Prostate gland (tissue), 2 donors: ENCODE measurements at places on chromosomes 1 and 21. TPM values are rescaled to one million over a fixed set of nuclear protein-coding genes. Genes with fewer than 3 reads are reported as not detected.

DNA sequence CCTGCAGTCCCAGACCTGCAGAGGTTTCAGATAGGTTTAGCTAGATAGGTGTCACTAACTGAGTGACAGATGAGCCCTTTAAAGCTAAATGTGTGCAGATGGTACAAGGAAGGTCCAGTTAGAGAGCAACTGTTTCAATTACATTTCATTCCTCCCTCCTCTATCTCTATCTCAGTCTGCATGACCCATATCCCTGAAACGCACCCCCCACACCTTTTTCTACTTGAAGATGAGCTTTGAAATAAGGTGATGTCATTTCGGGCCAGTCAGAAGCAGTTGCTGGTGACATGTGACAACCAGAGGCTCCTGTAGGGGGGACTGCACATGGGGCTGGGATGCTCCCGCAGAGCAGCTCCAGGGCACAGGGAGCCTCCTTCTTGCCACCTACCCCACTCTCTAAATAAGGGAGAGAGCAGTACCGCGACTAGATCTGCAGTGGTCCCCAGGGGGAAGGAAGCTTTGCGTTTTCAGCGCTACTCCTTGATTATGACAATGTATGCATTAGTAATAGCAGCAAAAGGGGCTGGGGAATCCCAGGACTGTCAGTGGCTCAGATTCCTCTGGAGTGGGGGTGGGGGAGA, 4.3 kb downstream of the ATP8B2 start:
- H3K27ac ChIP-seq, result peak overlapping the region; percentile 96
- no peak for DNase-seq
- peaks cover 3% of the 10 kb centered on the region for H3K36me3 ChIP-seq
- H3K4me3 ChIP-seq, result peak overlapping the region; percentile 46
- no peaks in the 10 kb centered on the region for H3K27me3 ChIP-seq

The GRIK3 gene
- total RNA-seq, result 0.36 TPM

GRCh38 chr1:116571215-116571919, 541 bp upstream of the CD58 start:
- H3K36me3 ChIP-seq, result no peaks in the 10 kb centered on the region
- H3K27ac ChIP-seq, result peak overlapping the region; percentile 94

The AMY2B gene
- total RNA-seq, result 18.1 TPM

The EFHD2 gene
- 69.9 TPM for total RNA-seq

- no peaks in the 10 kb centered on the region for H3K36me3 ChIP-seq
- H3K27me3 ChIP-seq, result no peaks in the 10 kb centered on the region
- H3K4me3 ChIP-seq, result no peak overlapping the region
- H3K27ac ChIP-seq, result no peak overlapping the region
- DNase-seq, result no peak
- no peaks in the 10 kb centered on the region for H3K4me1 ChIP-seq
Measured at GRCh38 chr1:62265956-62266935, 53.0 kb downstream of the KANK4 start.

DNA sequence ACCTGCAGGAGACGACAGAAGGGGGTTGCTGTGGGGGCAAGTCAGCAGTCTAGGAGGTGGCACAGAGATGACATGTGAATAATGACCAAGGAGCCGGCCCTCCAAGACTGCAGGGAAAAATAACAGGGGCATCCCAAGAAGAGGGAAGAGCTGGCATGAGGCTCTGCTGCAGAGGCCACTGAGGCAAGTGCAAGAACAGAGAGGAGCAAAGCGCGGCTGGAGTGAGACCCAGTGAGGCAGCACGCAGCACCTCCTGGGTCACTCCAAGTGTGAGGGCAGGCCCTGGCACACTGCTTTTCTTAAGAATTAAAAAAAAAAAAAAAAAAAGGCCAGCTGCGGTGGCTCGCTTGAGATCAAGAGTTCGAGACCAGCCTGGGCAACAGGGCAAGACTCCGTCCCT, 80.1 kb downstream of the SLC66A1 start:
- DNase-seq, result no peak
- no peaks in the 10 kb centered on the region for H3K27me3 ChIP-seq
- peaks cover 17% of the 10 kb centered on the region for H3K4me1 ChIP-seq

DNA sequence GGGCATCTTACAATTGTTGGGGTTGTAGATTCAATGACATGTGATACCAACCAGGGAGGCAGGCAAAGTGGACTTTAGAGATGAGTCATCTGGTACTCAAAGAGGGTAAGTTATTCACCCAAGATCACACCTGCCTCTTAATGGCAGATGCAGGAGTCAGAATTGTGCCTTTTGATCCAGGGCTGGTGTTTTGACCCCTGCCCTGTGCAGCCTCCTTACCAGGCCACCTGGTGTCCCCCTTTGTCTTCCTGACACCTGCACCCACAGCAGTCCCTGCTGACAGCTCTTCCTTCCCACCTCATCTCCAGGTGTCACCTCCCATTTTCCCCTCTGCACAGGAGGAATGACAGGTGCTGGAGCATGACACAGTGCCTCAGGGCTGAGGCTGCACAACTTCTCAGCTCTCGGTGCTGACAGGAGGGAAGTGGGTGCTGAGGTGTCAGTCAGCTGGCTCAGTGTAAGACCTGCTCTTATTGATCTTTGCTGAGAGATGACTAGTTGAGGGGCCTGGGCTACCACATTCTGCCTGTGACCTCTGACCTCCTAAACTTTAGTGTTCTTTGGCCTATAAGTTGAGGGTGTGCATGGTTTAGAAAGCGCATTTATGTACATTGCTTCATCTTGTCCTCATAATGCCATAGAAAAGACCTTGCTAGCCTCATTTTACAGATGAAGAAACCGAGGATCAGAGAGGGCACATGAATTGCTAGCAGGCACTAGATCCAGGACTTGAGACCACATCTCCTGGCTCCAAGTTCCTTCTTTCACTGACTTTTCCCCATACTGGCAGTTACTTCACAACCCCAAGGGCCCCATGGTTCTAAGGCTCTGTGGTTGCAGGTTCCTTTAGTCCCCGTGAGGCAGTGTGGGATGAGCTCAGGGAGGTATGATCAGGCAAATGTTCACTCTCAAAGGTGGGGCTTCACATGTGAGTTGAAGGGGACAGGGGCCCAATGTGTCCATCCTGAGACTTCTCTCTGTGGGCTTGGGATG, 31.3 kb downstream of the CACNA1E start:
- H3K27me3 ChIP-seq, result no peaks in the 10 kb centered on the region
- no peak for DNase-seq
- no peak overlapping the region for H3K4me3 ChIP-seq
- no peaks in the 10 kb centered on the region for H3K36me3 ChIP-seq
- no peaks in the 10 kb centered on the region for H3K4me1 ChIP-seq

The CRYBG2 gene
- 3.9 TPM for total RNA-seq

- no peak for DNase-seq
- H3K27ac ChIP-seq, result no peak overlapping the region
- no peaks in the 10 kb centered on the region for H3K27me3 ChIP-seq
- no peak overlapping the region for H3K4me3 ChIP-seq
Measured at GRCh38 chr1:85976516-85977205, 179.9 kb downstream of the COL24A1 start.

DNA sequence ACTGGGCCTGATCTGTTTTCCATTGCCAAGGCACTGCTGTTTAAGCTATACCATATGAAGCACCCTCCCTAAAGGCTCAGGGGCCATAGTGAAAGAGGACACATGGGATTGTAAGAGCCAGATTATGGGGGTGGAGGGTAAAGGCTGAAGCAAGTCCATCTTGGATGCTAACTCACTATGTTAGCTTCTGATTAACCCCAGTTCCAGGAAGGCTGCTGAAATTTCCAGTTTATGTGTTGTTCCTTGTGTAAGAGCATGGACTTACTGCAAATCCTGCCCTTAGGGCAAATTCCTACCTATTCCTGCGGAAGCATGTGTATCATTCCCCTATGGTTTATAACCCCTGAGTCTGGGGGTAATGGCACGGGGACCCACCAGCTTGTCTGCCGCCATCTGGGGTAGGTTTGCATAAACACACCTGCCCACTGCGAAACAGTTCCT, 91.8 kb upstream of the SERBP1 start:
- no peaks in the 10 kb centered on the region for H3K4me1 ChIP-seq
- no peak for DNase-seq
- no peaks in the 10 kb centered on the region for H3K27me3 ChIP-seq
- no peak overlapping the region for H3K27ac ChIP-seq
- H3K36me3 ChIP-seq, result no peaks in the 10 kb centered on the region

DNA sequence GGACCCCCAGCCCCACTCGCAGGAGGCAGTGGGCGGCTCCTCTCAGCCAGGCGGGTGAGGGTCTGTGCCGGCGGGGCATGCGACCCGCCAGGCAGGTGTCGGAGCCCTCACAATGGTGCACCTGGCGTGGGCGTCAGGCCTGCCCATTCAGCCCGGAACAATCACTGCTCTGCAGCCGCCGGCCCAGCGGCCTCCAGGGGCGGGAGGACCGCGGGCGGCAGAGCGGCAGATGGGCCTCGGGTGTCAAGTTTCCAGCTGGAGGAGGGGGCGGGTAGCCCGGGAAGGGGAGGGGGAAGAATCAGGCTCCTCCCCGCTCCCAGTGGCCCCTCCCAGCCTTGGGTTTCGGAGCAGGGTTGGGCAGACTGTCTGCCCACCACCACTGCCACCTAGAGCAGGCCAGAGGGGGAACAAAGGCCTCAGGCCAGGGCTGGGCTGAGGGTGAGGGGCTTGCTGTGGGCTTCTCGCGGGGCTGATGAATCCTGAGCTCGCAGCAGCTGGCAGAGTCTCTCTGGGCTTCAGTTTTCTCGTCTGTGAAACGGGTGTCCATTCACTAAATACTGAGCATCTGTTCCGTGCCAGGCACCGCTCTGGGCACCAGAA, 39.5 kb upstream of the CASZ1 start:
- H3K27ac ChIP-seq, result no peak overlapping the region
- no peak overlapping the region for H3K4me3 ChIP-seq
- no peaks in the 10 kb centered on the region for H3K27me3 ChIP-seq
- no peaks in the 10 kb centered on the region for H3K36me3 ChIP-seq
- H3K4me1 ChIP-seq, result peaks cover 2% of the 10 kb centered on the region
- DNase-seq, result peak; percentile 66

DNA sequence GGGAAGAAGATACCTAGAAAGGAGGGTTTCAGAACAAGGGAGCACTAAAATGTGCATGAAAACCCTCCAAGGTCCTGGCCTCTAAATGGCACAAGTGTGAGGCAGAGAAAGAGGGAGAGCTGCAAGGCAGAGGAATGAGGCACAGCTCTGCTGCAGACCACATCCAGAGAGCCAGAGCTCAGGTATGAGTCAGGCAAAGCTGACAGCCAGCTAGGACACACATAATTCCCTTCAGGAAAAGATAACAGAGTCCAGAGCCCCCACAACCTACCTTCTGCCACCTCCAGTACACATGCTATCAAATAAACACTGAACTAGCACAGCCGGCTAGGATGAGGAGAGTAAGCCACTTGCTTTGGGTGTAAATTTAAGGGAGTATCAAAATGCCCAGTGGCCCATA, 62.2 kb downstream of the HSF2BP start:
- no peaks in the 10 kb centered on the region for H3K4me1 ChIP-seq
- no peak for DNase-seq
- no peaks in the 10 kb centered on the region for H3K36me3 ChIP-seq
- H3K27ac ChIP-seq, result no peak overlapping the region
- H3K27me3 ChIP-seq, result no peaks in the 10 kb centered on the region
- H3K4me3 ChIP-seq, result no peak overlapping the region

The SAMD11 gene
- total RNA-seq, result 4.5 TPM

GRCh38 chr1:200729863-200730262, 8.8 kb upstream of the CAMSAP2 start:
- H3K4me1 ChIP-seq, result no peaks in the 10 kb centered on the region
- DNase-seq, result no peak
- H3K27me3 ChIP-seq, result no peaks in the 10 kb centered on the region
- H3K27ac ChIP-seq, result no peak overlapping the region

DNA sequence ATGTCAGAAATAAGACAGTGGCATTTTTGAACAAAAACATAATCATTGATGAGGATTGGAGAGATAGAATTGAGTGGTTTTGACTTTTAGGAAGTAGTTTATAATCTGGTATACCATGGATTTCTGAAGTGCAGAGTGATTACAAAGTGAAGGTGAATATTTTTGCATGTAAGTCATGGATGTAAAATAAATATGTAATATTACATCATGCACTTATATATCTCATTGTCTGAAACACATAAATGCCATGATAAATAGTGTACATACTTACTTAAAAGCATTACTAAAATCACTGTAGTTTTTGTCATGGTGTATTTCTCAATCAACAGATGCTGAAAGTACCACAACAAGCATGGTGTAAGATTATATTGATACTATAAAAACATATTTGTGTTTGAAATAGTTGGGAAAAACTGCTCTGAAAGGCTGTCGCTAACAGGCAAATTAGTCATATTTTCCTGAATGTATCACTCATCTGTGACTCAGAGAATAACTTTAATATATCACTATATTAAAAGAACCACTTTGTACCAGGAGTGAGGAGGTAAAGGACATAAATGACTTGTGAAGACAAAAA, 24.8 kb upstream of the RGS18 start:
- no peaks in the 10 kb centered on the region for H3K4me1 ChIP-seq
- no peak overlapping the region for H3K27ac ChIP-seq
- DNase-seq, result no peak
- no peak overlapping the region for H3K4me3 ChIP-seq
- H3K27me3 ChIP-seq, result no peaks in the 10 kb centered on the region

The PINK1 gene
- total RNA-seq, result 115 TPM

The RASSF5 gene
- total RNA-seq, result 42.5 TPM

DNA sequence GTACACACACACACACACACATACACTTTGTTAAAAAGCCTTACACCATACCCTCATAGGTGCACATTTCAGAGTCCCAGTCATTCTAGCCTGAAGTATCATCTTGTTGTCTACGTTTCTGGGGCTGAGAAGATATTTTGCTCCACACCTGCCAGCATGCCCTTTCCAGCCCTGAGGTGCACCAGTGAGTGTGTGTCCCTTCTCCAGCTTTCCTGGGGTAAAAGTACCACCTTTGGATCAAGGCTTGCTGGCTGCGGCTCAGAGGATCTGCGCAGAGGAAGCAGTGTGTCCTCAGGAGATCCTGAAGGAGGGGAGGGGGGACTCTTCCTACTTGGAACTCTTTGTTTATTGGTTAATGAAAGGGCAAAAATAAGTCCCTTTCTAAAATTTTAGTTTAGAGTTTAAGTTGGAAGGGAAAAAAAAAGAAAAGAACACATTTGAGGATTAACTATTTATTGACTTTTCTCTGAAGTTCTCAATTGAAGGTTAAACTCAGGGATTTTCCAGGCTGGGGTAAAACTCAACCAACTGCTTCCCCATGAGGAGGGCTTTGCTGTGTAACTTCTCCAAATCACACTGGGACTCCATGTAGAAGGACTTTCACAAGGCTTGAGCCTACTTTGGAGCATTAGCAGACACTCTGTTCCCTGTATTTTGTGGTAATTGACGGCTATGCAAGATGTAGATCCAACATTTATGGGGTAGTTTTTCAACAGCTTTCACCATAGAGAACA, 200.3 kb upstream of the SGIP1 start:
- H3K4me3 ChIP-seq, result peak overlapping the region; percentile 49
- H3K36me3 ChIP-seq, result no peaks in the 10 kb centered on the region
- DNase-seq, result no peak
- no peaks in the 10 kb centered on the region for H3K27me3 ChIP-seq

GRCh38 chr1:42145764-42146625, 7.2 kb upstream of the GUCA2B start:
- DNase-seq, result no peak
- H3K4me3 ChIP-seq, result no peak overlapping the region
- H3K36me3 ChIP-seq, result no peaks in the 10 kb centered on the region
- H3K4me1 ChIP-seq, result no peaks in the 10 kb centered on the region
- H3K27me3 ChIP-seq, result no peaks in the 10 kb centered on the region

- H3K36me3 ChIP-seq, result no peaks in the 10 kb centered on the region
- no peak overlapping the region for H3K4me3 ChIP-seq
- DNase-seq, result no peak
- H3K27me3 ChIP-seq, result no peaks in the 10 kb centered on the region
- no peaks in the 10 kb centered on the region for H3K4me1 ChIP-seq
Measured at GRCh38 chr1:185568155-185569123, 165.8 kb upstream of the HMCN1 start.
